ENCODE measurements at places on chromosomes 6 and 20.

DNA sequence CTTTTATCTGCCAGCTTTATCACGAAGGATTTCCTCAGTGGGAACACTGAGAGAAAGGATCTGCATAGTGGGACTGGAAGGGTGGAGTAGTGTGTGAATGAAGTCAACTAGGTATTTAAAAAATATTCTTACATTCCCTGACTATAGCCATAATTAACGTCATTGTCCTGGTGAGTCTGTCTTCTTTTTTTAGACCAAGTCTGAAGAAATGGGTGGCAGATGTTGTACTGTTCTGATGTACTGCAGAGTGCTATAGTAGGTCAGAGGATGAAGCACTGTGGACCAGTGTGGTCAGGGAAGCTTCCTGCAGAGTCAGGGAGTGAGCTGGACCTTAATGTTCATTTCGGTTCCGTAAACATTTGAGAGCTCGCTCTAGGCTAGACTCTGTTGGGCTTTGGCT lies 11.9 kb downstream of the TULP4 start:
- no peak for DNase-seq

- no peak for DNase-seq
Observed at GRCh38 chr20:24647713-24648112, 178.3 kb downstream of the SYNDIG1 start.

DNA sequence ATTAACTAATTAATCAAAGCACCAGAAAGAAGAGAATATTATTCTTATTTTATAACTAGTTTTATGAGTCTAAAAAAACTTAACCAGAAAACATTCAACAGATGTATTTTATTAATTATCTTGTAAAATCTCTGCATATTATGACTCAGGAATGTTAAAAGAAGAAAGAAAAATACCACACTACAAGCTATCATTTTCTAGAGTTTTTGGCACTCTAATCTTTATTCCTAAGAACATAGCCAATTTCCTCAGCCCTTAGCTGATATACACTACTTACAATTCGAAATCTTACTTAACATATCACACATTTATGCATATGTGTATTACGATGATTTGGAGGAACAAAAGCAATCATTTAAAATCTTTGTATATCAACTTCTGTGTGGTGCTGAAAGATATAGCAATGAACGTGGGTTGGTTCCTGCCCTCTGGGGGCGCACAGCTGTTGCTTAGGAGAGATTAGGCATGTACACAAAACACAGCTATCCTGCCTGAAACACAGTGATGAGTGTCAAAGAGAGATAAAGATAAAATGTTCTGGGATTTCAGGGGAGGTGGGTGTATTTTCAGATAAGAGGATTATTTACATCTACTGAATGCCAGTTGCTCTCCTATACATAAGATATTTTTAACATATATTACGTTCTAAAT lies 404.5 kb downstream of the SYNE1 start:
- DNase-seq: no peak

GRCh38 chr6:165091121-165091785 lies 218.2 kb downstream of the C6orf118 start:
- no peak for DNase-seq

DNA sequence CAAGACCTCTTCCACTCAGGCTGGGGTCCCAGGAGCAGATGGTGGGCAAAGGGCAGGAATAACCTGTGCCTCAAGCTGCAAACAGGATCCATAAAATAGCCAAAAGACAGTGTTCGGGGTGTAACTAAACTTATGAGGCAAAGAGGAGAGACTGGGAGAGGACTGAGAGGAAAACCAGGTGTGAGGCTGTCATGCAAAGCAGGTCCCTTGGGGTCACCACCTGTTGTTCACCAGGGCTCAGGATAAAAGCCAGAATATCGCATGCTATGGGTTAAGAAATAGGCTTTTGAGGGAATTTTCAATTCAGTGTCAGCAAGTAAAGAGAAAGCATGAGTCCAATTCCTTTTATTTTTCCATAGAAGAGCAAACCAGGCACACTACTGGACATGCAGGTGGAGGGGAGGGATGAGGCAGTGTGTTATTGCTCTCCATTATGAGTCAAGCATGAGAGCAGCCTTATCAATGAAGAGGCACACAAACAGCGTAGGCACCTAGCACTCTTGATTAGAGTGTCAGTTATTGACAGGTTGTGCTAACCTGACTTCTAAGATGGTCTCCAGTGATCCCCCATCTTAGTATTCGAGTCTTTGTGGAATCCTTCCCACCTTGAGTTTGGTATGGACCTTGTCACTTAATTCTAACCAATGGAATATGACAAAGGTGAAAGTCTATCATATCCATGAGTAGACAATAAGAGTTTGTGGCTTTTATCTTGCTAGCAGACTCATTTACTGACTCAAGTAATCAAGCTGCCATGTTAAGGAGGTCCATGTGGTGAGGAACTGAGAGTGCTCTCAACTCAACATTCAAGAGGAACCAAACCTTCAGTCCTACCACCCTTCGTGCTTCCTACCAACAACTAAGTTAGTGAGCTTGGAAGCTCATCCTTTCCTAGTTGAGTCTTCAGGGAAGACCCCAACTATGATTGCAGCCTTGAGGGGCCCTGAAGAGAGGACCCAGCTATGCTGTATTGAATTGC lies 18.8 kb downstream of the HLA-E start:
- DNase-seq: no peak

DNA sequence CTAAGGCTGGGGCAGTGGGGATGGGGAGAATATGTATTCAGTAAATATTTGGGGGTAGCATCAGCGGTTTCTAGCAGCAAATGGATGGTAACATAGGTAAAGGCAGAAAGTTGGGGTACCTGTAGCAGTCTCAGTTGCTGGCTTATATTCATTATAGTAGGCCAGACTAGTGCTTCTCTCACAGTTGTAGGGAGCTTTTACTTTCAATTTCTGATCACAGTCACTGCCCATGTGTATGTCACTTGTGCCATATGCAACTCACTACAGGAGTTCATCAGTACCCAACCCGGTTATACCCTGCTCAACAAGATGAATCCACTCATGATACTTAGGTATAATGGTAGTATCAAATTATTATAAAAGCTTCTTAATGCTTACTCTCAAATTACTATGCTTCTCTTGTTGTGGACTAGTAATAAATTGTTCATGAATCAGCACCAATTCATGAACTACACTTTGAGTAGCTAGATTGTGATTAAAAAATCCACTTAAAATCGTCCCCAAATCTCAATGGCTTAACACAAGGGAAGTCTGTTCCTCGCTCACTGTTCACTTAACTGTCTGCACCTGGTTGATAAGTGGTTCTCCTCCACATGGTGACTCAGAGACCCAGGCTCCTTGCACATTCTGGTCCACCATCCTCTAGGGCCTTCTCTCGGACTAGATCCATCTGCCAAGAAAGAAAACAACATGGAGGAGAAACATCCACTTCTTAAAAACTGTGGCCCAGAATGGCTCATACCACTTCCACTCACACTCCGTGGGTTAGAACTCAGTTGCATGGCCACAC lies 31.3 kb upstream of the MYLIP start:
- no peak for DNase-seq

DNA sequence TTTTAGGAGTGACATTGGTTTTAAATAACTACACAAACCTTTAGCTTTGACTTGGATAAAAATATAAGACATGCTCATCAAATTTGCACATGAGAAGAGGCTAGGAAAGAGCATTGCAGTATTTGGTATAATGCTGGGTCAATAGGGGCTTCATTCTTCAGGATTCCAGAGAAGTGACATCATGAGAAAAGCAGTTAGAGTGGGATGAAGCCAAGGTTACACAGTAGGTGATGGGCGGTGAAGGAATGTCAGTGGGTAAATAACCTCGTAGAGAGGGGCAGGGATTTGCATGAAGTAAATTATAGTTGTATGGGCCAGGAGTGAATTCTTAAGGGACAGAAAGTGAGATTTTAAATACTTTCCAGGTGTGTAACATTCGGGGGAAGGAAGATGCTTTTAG lies 216.2 kb downstream of the RFPL4B start:
- no peak for DNase-seq

- no peak for DNase-seq
Observed at GRCh38 chr20:4973330-4974097, 27.8 kb downstream of the SLC23A2 start.

GRCh38 chr20:50655311-50655880 lies 35.9 kb downstream of the RIPOR3 start:
- no peak for DNase-seq

- no peak for DNase-seq
Observed at GRCh38 chr6:26389349-26389894, 6.5 kb downstream of the BTN2A2 start.

GRCh38 chr6:28542440-28543296 lies 17.0 kb downstream of the GPX5 start:
- no peak for DNase-seq

DNA sequence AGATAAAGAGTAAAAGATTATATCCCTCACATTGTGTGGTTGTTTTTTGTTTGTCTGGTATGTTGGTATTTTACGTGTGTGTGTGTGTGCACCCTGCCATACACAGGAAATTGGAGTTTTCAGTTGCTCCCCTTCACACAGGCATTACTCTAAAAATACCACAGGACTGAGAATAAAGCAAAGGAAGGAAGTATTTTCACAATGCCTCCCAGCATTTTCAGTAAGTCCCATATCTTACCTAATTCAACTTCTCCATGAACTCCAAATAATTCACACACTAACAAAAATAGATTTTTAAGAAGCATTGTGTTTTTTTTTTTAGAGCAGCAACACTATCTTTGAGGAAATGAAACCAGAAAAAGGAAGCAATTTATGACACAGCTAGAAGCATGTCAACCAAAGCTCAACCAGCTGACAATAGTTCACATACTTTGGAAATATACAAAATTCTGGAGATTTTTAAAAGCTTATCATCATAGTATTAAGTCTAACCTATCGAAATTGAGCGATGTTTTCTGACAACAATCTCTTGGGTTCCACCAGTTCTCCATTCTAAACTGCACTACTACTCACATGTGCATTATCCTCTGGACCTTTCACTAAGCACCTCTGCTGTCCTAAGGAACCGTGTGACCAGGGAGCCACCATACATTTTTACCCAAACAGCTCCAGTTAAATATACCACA lies 2.1 kb downstream of the UBE2J1 start:
- no peak for DNase-seq

- DNase-seq: no peak
Observed at GRCh38 chr6:128350416-128351254, 169.8 kb downstream of the PTPRK start.

GRCh38 chr6:156004796-156005195 lies 549.2 kb upstream of the NOX3 start:
- DNase-seq: no peak

DNA sequence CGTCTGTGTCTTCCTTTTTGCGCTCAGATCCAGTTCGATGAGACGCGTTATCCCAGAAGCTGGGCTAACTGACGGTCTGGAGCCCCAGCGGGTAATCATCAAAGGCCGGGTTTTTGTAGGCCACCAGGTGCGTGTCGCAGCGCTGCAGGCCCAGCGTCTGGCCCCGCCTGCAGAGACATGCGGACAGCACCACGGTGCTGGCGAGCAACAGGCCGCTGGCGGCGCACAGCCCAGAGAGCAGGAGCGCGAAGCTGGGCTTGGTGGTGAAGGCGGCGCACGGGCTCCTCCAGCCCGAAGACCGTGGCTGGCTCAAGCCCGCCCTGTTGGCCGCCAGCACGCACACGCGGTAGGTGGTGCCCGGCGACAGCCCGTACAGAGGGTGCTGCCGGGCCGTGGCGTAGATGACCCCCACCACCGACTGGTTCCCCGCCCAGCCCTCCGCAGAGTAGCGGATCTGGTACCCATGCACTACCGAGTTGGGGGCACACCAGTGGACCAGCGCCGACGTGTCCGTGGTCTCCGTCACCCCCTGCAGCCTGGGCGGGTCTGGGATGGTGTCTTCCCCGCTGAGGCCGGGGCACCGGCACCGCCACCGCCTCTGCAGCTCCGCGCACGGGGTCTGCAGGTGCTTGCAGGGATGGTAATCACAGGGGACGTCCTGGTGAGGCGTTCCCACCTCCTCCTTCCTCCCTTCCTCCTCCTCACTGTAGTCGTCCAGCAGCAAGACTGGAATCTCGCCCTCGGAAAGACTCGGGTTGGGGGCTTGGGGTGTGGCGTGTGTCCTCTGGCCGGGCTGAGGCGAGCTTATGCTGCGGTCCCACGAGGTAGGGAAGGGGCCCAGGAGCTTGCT lies 12.7 kb downstream of the LRRN4 start:
- no peak for DNase-seq

- DNase-seq: no peak
Observed at GRCh38 chr20:54669040-54669363, 193.6 kb downstream of the DOK5 start.

GRCh38 chr6:169726963-169727362 lies 2.7 kb upstream of the PHF10 start:
- DNase-seq: no peak

- DNase-seq: no peak
Observed at GRCh38 chr6:21740376-21741124, 147.0 kb downstream of the SOX4 start.

- DNase-seq: no peak
Observed at GRCh38 chr6:15254070-15254975, 8.5 kb downstream of the JARID2 start.

DNA sequence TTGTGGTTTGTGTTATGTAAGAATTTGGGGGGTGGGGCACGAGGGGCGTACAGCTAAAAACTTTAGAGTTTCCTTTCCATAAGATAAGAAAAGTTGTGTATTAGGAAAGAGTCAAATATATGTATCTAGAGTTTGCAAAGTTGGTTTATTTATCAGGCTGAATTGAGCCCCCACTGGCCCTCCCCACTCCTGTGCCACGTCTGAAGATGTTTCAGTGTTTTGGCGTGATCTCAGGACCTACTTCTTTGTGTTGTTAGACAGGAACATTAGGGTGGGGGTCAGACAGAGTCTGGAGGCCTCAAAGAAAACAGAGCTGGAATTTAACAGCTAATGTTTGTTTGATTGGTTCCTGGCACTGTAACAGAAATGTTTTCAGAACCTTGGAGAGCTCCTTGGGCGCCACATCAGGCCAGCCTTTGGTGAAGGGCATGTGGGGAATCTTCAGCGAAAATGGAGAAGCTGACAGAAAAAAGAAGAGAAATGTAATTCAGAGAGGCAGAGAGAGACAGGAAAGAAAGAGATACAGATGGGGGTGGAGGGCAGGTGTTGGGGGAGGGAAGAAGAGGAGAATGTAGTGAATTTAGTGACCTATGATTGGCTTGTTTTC lies 674 bp downstream of the NRSN1 start:
- DNase-seq: no peak

- no peak for DNase-seq
Observed at GRCh38 chr6:79574630-79575225, 37.5 kb upstream of the LCA5 start.

DNA sequence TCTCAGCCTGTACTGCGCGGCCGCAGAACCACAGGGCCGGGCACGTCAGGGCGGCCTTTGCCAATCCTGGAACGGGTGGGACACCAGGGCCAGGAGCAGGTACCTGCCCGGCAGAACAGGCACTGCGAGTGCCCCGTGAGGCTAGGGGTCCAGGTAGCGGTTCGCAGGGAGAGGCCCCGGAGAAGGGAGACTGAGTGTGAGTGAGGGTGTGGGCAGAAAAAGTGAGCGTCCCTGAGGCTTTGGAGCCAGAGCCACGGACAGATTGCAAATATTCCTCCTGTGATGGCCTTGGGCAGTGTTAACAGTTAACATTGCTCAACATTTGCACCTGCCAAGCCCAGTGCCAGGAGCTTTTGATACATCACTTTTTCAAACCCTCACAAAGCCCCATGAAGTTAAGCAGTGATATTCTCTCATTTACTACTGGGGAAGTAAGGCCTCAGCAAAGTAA lies 491 bp downstream of the GNMT start:
- no peak for DNase-seq

Measured in GOT3 (cell line).